ENCODE measurements at places on chromosomes 5 and 9.

GRCh38 chr5:129807162-129807814, 59.4 kb downstream of the MINAR2 start:
- no peak overlapping the region for H3K4me3 ChIP-seq
- H3K27ac ChIP-seq: no peak overlapping the region
- peaks cover 8% of the 10 kb centered on the region for H3K27me3 ChIP-seq

DNA sequence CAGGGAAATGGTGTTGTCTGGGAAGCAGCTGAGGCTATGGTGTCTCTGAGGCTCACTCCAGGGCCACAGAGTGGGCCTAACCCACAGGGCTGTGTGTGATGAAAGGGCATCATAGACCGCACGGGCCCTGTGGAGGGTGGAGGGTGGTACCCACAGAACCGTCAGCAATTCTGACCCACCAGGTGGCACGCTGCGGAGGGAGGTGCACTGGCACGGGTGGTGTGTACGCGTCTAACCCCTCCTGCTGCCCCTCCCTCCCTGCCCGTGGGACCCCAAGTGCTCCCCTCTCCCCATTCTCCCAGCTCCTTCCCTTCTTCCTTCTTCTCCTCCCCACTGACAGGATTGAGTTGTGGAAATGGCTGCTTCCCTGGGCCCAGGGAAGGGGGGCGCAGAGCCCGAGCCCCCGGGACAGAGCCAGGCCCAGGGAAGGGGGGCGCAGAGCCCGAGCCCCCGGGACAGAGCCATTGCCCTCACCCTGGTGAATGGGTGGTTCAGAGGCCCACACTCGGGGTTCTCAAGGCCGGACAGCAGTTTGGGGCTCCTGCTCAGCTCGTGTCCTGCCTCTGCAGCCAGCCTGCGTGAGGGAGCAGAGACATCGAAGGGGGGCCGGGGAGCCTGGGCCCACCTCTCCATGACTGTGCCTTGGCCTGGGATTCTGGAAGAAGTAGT, 6.8 kb downstream of the LCN10 start:
- peaks cover 3% of the 10 kb centered on the region for H3K36me3 ChIP-seq
- no peak for DNase-seq
- no peak overlapping the region for H3K27ac ChIP-seq
- no peak overlapping the region for H3K4me3 ChIP-seq

DNA sequence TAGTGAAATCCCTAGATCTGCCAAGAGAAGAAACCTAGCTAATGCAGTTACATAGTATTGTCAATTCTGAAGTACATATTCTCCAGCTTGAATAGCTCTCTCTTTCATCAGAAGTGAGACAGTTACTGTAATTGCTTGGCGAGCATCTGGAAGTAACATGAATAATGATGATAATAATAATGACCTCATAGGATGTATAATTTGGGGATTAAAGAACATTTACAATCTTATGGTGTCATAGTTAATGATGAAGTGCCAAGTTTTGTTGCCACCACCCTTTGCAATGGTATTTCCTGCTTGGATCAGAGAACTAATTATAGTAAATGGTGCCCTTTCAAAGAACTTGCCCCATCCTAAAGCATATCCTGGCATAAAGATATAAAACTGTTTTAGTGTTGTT, 201.4 kb downstream of the ADAMTSL1 start:
- H3K36me3 ChIP-seq: no peaks in the 10 kb centered on the region
- no peak overlapping the region for H3K27ac ChIP-seq
- DNase-seq: no peak
- H3K4me1 ChIP-seq: no peaks in the 10 kb centered on the region
- peaks cover 6% of the 10 kb centered on the region for H3K27me3 ChIP-seq
- H3K4me3 ChIP-seq: no peak overlapping the region

- no peak overlapping the region for H3K27ac ChIP-seq
- H3K4me3 ChIP-seq: no peak overlapping the region
- peaks cover 15% of the 10 kb centered on the region for H3K4me1 ChIP-seq
- peaks cover 41% of the 10 kb centered on the region for H3K36me3 ChIP-seq
These were observed 68.3 kb downstream of the TBCA start for GRCh38 chr5:77707791-77708190.

DNA sequence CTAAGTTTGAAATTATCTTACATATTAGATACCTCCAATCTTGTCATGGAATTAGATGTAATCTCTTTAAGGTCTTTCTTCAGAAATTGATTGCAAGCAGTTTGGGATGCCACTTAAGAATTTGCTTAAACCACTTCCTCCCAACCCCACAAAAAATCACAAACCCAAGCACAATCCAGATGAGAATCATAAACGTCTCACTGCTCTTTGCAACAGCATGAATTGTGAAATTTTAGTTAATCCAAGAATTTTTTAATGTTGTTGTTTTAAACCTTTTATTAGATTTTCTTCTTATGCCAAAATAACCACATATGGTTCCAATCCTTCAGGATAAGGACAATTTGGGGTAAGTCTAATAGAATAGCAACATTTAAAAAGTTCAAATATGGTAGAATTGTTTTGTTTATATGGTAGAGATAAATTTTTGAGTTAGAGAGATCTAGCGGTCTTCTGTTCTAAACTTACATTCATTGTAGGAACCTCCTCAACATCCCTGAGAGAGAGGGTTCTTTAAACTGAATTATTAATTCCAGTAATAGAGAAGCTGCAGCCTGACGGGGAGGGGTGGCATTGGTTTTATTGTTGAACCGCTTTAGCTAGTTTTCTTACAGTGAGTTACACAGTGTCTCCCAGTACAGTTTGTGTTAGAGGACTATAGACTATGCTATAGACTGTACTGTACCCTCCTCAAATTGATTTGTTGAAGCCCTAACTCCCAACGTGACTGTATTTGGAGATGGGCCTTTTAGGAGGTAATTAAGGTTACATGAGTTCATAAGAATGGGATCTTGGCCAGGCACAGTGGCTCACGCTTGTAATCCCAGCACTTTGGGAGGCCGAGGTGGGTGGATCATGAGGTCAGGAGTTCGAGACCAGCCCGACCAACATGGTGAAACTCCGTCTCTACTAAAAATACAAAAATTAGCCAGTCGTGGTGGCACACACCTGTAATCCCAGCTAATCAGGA, 24.8 kb upstream of the IL6ST start:
- no peaks in the 10 kb centered on the region for H3K4me1 ChIP-seq
- no peak for DNase-seq
- H3K36me3 ChIP-seq: no peaks in the 10 kb centered on the region
- H3K4me3 ChIP-seq: no peak overlapping the region

- peaks cover 5% of the 10 kb centered on the region for H3K4me1 ChIP-seq
- no peak for DNase-seq
- H3K4me3 ChIP-seq: no peak overlapping the region
- H3K27ac ChIP-seq: no peak overlapping the region
These were observed 15.0 kb upstream of the HSPB3 start for GRCh38 chr5:54440456-54440893.

DNA sequence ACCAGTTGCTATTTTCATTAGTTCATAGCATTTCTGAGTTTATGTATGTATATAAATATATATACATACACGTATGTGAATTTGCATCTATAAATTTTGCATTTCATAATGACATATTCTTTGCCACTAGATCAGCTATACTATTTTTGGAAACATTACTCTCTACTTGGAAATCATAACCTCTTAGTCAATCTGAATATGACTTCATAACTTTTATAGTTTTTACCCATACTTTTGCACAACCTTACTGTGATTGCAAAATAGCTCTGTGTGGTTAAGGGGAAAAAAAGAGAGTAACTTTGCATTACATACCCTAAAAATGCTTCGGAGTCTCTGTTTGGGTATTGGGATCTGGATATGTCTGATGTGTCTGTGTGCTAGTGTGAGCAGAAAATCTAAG, 44.9 kb upstream of the ADAMTSL1 start:
- H3K27ac ChIP-seq: no peak overlapping the region
- no peaks in the 10 kb centered on the region for H3K4me1 ChIP-seq
- no peaks in the 10 kb centered on the region for H3K36me3 ChIP-seq
- DNase-seq: no peak
- no peak overlapping the region for H3K4me3 ChIP-seq

DNA sequence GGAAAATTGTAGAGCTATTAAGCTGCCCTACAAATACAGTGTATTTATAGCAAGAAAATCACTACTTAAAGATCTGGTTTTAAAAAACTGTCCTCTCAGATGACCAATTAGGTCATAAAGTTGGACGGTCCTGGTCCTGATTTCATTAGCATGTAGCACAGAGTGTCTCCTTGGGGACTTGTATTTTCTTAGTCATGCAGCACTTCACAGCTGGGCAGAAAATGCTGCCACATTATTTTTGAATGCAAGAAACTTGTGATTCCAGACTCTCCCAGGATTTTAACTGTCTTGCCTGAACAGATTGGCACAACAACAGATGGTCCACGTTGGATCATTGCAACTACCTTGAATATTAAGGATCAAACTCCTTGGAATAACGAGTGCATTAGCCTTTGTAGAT, 348.1 kb upstream of the SGCD start:
- H3K27me3 ChIP-seq: peaks cover 14% of the 10 kb centered on the region
- H3K4me1 ChIP-seq: no peaks in the 10 kb centered on the region
- H3K36me3 ChIP-seq: peaks cover 4% of the 10 kb centered on the region
- H3K27ac ChIP-seq: no peak overlapping the region

- H3K36me3 ChIP-seq: no peaks in the 10 kb centered on the region
- DNase-seq: no peak
- H3K4me3 ChIP-seq: no peak overlapping the region
- peaks cover 11% of the 10 kb centered on the region for H3K27me3 ChIP-seq
These were observed 466.6 kb upstream of the DAB2 start for GRCh38 chr5:39891376-39891775.

DNA sequence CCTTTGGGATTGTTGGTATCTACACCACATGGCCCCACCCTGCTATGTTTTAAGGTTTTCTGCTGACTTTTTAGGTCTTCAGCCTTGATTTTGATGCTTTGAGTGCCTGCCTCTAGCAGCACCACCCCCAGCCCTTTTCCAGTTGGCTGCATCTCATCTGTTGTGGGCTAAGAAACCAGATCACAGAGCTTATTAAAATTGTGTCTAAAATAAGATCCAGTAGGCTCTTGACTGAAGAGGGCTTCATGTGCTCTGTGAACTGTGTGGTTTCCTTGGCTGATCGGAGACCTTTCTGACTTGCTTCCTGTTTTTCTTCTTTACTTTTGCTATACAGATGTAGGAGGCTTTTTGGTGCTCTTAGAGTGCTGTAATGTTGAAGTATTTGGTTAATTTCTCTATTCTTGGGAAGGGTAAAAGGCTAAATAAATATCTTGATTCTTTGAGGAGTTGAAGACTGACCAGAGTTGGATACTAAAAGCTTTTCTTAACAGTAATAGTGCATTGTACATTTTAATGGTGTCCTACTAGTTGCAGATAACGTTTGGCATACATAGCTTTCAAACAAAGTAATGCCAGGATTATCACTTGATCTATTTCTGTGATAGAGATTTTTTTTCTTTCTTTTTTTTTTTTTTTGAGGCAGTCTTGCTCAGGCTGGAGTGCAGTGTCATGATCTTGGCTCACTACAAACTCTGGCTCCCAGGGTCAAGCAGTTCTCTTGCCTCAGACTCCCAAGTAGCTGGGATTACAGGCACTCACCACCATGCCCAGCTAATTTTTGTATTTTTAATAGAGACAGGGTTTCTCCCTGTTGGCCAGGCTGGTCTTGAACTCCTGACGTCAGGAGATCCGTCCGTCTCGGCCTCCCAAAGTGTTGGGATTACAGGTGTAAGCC, 4.5 kb downstream of the UBE2D2 start:
- H3K36me3 ChIP-seq: peaks cover 72% of the 10 kb centered on the region
- DNase-seq: peak; percentile 30
- H3K4me3 ChIP-seq: peak overlapping the region; percentile 84
- H3K27me3 ChIP-seq: no peaks in the 10 kb centered on the region
- H3K4me1 ChIP-seq: peaks cover 59% of the 10 kb centered on the region

DNA sequence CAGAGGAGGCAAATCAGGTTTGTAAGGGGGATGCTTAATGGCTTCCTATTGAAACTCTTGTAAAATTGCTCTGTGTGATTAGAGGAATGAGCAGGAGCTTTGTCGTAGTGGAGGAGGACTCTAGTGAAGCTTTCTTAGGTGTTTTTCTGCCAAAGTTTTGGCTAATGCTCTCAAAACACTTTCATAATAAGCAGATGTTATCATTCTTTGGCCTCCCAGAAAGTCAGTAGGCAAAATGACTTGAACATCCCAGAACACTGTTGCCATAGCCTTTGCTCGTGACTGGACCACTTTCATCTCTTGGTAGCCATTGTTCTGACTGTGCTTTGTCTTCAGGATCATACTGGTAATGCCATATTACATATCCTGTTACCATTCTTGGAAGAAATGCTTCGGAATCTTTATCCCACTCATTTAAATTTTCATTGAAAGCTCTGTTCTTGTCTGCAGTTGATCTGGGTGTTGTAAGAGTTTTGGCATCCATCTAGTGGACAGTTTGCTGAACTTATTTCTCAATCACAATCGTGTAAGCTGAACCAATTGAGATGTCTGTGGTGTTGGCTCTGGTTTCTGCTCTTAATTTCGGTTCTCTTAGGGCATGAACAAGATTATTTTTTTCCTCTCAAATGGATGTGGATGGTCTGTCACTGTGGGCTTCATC, 187.6 kb downstream of the COMMD10 start:
- DNase-seq: no peak
- no peaks in the 10 kb centered on the region for H3K36me3 ChIP-seq
- H3K4me1 ChIP-seq: no peaks in the 10 kb centered on the region
- no peaks in the 10 kb centered on the region for H3K27me3 ChIP-seq
- no peak overlapping the region for H3K27ac ChIP-seq

DNA sequence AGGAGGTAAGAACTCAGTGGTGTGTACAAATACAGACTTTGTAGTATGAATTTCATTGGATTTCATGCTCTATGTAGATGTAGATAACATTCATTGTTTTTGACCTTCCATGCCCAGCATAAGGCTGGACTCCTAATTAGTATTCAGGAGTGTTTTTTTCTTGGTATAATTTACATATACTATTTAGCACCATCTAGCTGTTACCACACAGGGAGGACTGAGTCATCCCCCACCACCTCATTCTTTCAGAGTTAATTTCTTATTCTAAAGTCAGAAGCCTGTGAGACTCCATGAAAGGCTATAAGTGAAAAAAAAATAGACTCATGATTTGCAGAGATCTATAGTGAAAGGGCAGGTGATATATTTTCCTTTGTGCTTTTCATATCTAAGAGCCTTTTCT, 555.0 kb downstream of the PRR16 start:
- no peaks in the 10 kb centered on the region for H3K36me3 ChIP-seq
- no peak overlapping the region for H3K4me3 ChIP-seq
- no peak overlapping the region for H3K27ac ChIP-seq
- no peaks in the 10 kb centered on the region for H3K27me3 ChIP-seq
- DNase-seq: no peak
- H3K4me1 ChIP-seq: no peaks in the 10 kb centered on the region

DNA sequence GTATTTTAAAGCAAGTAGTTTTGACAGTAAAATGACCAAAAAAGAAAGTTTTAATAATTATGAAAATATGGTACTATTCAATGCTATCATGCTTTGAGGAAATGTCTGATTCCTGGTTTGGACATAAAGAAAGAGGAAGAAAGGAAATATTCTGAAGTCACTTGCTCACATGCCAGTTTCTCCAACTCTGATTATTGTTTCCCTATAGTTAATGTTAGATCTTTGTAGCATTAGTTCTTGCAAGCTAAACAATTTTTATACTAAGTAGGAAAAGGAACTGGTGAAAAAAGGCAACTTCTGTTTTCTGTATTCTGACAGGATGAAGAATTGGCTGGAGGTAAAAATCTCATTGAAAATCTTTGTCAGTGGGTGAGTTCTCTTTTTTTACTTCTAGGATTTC, 119.5 kb downstream of the YTHDC2 start:
- H3K4me3 ChIP-seq: no peak overlapping the region
- DNase-seq: no peak
- H3K27ac ChIP-seq: no peak overlapping the region
- H3K27me3 ChIP-seq: peaks cover 27% of the 10 kb centered on the region
- H3K36me3 ChIP-seq: no peaks in the 10 kb centered on the region
